Ascending aorta (tissue), 2 donors: ENCODE measurements at places on chromosomes 1 and 21.

DNA sequence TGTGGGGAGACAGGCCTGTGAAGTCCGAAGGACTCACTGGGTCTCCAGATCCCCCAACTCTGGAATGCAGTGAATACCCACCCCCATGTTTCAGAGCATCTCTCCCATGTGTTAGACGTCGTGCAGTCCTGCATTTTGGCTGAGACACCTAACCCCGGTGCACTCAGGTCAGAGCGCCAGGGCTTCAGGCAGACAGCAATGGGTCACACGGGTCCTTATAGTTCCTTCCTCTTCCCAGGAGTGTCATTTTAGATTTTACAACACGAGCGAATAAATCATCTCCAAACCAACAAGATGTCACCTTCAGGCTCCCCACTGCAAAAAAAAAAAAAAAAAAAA, 5.1 kb downstream of the PRRX1 start:
- H3K36me3 ChIP-seq, result peaks cover 10% of the 10 kb centered on the region
- no peaks in the 10 kb centered on the region for H3K27me3 ChIP-seq

- no peak for DNase-seq
- H3K27ac ChIP-seq, result no peak overlapping the region
- no peaks in the 10 kb centered on the region for H3K36me3 ChIP-seq
- H3K27me3 ChIP-seq, result no peaks in the 10 kb centered on the region
- H3K4me3 ChIP-seq, result no peak overlapping the region
These were observed 33.8 kb downstream of the SIM2 start for GRCh38 chr21:36732761-36733160.

GRCh38 chr1:209076688-209077087, 506.8 kb upstream of the CAMK1G start:
- no peaks in the 10 kb centered on the region for H3K4me1 ChIP-seq
- H3K4me3 ChIP-seq, result no peak overlapping the region
- no peak overlapping the region for H3K27ac ChIP-seq

DNA sequence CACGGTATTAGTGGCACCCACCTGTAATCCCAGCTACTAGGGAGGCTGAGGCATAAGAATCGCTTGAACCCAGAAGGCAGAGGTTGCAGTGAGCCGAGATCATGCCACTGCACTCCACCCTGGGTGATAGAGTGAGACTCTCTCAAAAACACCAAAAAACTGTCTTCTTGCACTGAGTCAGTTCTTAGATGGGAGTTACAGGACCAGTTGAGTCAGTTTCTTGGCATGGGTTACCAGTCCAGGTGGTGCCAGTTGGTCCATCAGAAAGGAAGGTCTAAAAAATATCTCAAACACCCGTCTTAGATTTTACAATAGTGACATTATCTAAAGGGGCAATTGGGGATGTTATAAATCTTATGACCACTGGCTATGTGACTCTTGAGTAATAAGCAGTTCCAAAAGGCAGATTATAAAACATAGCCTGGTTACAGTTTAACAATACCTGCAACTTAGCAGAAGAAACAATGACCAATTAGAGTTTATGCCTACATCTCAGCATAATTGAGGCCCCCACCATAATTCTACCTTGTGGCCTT, 206.9 kb upstream of the FGGY start:
- DNase-seq, result no peak
- no peak overlapping the region for H3K27ac ChIP-seq
- no peak overlapping the region for H3K4me3 ChIP-seq

DNA sequence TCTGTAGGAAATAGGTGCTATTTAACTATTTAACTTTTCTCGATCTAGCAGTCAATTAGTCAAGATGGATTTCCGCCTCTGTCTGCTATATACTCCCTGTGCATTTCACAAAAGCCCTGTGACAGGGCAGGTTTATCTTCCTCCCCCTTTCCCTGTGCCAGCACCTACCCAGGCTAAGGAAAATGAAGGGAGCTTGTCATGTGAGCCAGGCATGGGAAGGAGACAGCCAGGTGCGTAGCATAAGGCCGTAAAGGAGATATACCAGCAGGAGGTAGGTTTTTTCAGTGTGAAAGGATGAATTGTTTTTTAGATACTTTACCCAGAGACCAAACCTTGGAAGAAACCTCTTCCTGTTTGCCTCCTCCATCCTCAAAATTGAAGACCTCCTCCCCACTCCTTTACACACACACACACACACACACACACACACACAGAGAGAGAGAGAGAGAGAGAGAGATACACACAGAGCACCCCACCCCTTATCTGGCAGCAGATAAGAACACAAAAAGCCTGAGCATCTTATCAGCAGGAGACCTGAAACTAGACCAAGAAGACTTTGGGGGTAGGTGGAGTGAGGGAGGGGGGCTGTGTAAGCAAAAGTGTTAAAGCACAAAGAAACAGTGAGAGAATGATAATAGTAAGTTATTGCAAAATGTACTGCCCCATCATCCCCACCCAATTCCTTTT, 12.0 kb upstream of the TARBP1 start:
- H3K4me3 ChIP-seq, result no peak overlapping the region
- H3K4me1 ChIP-seq, result no peaks in the 10 kb centered on the region
- no peak overlapping the region for H3K27ac ChIP-seq
- DNase-seq, result no peak
